ENCODE measurements at places on chromosomes 7 and 10. TPM values are rescaled to one million over a fixed set of nuclear protein-coding genes. Genes with fewer than 3 reads are reported as not detected.

GRCh38 chr10:62326176-62326575 lies 48.0 kb upstream of the ZNF365 start:
- no peak for DNase-seq

DNA sequence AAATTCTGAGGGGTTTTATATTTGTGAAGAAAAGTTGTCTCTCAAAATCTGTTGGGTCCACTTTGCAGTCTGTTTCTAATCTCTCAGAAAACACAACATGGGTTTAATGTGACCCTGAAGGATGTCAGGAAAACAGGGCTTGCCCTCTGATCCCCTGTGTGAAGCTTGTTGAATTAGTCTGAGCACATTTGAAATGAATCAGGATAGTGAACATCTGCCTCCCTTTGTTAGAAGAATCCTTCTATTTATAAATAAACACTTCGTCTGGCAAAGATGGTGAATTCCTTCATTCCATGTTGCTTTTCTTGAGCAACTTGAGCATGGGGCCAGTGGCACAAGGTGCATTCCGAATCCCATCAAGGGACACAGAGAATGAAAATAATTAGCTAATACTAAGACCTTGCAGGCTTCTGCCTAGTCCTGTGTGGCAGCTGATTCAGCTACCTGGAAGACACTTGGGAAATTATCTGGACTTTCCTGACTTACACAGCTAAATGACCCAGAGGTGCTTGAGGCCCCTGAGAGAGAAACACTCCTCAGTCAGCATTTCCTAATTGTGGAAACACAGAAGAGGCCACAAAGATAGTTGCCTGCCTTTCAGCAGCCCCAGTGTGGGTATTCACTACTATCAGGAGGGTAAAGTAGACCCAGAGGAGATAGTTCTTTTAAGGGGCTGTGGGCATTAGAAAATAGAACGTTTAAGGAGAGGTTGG lies 305.5 kb downstream of the C7orf25 start:
- no peak for DNase-seq

The NEUROG3 gene
- not detected for total RNA-seq

DNA sequence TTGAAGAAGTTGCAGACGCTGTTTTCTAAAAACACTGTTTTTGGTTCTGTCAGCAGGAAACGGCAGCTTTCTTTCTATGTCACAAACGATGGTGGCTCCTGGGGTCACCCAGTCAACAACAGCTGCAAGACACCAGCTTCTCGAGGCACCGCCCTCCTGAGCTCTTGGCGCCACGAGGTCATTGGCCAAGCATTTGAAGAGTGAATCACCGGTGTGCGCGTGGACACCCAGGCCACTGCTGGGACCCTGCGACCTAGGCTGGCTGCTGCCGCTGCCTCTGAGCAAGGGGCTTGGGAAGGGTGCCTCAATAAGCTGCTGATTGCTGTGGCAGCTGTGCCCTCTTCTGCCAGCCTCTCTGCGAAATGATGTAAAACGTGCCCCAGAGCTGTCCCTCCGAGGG lies 22.5 kb upstream of the VIPR2 start:
- DNase-seq: no peak

DNA sequence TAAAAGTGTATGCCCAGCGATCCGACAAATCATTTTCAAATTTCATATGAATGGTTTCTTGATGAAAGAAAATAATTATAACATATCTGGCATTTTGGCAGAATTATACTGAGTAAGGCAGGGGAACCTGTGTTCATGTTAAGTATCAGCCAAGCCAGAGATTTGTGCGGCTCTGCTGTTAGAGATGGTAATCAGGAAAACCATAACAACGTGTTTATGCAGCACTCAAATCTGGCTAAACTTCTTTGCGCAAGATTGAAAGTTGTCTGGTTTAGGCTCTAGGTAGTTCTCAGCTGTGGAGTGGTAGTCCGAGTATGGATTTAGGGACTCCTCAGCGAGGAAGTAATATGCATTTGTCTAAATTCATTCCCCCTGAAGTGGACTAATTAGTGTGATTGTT lies 8.9 kb upstream of the CTBP2 start:
- DNase-seq: no peak

DNA sequence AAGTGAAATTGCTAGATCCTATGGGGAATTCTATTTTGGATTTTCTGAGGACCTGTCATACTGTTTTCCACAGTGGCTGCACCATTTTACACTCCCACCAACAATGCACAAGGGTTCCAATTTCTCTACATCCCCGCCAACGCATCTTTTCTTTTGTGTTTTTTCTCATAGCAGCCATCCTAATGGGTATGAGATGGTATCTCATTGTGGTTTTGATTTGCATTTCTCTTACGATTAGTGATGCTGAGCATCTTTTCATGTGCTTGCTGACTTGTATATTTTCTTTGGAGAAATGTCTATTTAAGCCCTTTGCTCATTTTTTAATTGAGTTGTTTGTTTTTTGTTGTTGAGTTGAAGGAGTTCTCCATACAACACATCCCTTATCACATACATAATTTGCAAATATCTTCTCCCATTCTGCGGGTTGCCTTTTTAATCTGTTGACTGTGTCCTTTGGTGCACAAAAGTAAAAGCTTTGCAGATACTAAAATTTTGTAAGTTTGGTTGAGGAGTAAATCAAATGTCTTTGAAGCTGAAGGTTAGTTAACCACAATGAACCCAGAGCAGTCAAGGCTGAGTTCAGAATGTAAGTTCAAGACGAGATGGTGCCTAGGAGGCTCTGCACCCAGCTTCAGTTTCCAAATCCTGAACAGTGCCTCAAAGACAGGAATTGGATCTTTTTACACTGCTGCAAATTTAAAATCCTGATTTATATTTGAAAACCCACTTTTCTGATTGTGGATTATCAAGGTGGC lies 195.4 kb downstream of the COBL start:
- DNase-seq: no peak

The PTEN gene
- 76.6 TPM for total RNA-seq

- no peak for DNase-seq
These were observed 6.9 kb downstream of the MYOZ1 start for GRCh38 chr10:73634421-73634820.

DNA sequence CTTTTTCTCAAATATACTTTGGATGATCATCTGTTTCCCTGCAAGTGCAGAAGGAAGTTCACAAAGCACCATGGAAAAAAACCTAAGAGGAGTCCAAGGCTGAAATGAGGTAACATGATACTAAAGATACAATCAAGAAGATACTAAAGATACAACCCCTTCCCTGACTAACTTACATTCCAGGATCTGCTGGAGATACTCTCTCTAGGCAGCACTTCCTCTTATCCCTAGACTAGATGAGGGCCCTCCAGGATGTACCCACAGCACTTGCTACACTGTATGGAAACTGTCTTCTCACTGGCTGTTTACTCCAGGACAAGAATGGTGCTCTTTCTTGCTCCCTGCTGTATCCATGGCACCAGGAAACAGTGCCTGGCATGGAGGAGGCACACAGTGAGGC lies 116.4 kb upstream of the NFE2L3 start:
- no peak for DNase-seq

DNA sequence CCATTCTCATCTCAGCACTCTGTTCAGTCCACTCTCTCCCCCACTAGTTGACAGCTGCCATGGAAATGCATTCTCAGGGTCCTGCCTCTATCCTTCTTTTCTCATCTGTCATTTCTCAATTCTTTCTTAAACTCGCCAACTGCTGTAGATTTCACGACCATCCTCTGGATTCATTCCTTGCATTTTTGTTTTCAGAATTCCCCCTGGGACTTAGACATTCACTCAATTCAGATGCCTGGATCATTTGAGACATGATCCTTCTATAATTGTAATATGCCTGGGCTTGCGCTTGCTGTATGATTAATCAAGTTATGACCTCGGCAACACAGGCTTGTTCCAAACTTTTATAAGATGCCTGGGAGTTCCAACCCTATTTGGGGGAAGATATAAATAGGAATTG lies 104.5 kb downstream of the RAB11FIP2 start:
- no peak for DNase-seq

DNA sequence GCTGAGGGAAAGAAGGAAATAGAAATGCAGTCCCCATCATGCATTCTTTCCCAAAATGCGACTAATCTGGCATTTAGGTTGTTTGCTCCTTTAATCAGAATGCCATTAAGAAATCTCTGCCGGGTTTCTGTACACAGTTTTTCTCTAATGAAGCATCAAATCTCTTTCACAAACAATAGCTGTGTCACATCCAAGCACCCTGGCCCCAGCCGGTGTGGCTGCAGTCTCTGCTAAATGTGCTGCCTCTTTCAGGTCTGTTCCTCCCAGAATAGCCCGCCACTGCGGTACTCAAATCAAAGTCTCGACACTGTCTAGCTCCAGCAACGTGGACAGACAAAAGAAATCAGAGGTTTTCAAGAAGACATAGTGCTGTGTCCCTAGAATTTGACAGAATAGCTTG lies 343.8 kb downstream of the KCNMA1 start:
- DNase-seq: no peak

DNA sequence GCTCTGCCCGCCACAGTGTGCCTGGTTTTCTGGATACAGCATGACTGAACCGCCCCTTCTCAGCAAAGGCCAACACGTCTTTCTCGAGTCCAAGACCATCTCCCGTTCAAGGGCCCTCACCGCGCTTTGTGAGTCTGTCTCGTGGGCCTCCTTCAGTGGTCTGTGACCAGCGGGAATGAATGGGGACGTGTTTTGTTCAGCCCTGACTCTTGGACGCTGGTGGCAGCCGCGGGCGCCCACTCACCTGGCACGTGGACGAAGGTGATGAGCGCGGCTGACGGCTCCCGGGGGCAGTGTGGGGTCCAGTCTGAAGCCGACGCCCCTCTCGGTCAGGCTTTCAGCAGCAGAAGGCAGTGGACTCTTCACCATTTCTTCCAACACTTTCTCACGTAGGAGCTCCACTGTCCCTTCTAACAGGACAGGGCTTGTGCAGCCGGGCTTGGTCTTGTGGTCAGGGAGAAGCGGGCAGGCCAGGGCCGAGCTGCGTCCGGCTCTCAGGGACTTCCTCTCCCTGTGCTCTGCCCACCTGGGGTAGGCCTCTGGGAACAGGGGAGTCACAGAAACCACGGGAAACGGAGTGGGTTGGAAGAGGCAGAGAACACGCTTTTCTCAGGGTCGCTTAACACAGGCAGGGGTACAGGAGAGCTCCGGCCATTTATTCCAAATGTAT lies 30.4 kb downstream of the AMZ1 start:
- DNase-seq: no peak

GRCh38 chr7:45140827-45141226 lies 16.8 kb upstream of the RAMP3 start:
- DNase-seq: no peak

The UNC5B gene
- total RNA-seq: 1.8 TPM

DNA sequence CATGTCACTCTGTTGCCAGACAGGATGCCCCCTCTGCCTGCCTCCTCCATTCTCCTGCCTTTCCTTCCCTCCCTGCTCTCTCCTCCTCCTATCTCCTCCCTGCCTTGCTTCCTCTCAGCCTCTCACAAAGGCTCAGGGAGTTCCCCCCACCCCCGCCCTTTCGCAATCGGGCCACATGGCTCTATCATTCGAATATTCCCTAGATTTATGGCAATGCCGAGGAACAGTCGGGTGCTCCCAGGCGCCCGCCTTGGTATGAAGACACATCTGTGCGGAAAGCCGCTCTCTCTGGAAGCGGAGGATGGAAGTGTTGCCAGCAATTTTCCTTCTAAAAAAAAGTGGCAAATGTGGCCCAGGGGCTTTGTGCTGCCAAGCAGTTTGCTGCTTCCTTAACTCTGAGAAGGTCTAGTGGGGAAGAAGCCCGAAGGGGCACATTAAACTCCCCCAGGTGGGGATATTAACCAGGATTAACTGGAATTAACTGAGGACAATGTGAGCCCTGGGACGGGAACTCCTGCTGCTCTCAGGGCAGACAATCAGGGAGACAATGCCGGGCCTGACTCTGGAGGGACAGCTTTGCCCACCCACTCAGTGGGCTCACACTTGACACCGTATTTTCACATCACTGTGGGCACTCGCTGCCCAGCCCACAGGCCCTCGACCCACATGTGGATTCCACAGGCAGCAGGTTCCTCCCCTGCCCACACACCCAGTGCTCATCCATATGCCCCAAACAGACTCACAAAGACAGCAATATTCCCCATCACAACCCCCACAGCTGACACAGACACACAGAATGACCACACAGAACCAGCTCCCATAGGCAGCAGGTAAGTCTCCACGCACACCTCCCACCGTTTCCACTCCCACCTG lies 88.4 kb upstream of the SMNDC1 start:
- DNase-seq: no peak

The GALNT17 gene
- total RNA-seq: 0.42 TPM
